CD4-positive, alpha-beta T cell treated with Interleukin-12 subunit alpha and Interleukin-12 subunit beta, for 1 hour (primary cell): ENCODE measurements at places on chromosomes 1 and 21.

DNA sequence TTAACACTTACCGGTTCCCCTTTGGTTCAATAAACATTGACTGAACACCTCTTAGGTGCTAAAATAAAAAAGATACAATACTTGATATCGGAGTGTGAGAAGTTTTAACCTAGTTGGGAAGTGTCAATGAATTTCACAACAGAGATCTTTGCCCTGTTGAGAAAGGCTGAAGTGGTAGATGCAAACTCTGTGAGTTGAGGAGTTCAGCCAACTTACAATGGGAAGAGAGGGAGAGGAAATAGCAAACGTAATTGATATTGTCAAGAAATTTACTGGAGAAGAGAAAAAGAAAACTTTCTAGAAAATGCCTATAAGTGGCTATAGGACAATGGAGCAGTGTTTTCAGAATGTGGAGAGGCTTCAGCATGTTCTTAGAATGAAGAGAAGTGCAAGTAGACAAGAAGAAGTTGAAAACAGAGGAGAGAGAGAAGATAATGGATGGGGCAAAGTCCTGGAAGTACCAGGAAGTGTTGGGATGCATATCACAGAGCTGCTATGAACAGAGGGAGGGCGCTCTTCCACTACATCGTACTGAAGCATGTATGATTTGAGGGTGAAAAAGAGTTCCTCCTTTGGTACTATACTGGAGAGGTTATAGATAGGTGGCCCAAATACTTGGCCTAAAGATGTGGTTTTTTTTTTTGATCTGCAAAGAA, 48.9 kb downstream of the MEF2D start:
- DNase-seq, result no peak

GRCh38 chr1:35171579-35171978, 21.4 kb downstream of the SFPQ start:
- no peak for DNase-seq

- DNase-seq, result no peak
These were observed 16.4 kb downstream of the HMGB4 start for GRCh38 chr1:33880305-33880704.

GRCh38 chr1:174160109-174160473, 771 bp downstream of the RABGAP1L start:
- no peak for DNase-seq

DNA sequence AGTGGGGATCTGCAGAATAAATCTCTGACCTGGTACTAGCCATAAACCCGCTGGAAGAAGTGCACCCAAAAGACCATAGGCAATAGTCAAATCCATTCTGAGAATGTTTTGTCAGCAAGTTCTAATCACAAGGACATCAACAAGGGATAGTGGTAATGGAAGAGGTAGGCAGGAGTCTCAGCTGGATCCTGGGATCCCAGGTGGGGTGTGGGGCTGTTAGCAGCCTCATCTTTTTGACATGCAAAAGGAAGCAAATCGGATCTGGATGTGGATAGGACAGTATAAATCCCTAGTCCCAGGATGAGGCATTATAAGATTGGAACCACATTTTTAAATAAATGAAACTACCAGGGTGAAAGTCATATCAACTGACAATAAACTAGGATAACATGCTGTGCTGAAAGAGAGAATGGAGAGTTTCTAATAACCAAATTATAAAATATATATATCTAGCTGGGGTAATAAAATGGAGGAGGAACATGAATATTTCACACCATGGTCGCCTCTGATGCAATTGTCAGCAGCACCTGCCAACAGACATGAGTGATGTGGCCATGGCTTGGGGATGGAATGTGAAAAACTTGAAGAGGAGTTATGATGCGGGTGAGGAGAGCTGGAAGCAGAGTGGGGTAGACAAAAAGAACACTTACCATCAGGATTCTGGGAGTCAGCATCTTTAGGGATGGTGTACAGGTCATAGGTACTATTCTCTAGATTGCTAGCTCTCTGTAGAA, 23.7 kb upstream of the PEX19 start:
- no peak for DNase-seq

- DNase-seq, result no peak
These were observed 49.5 kb downstream of the TGFBR3 start for GRCh38 chr1:91836331-91837040.

GRCh38 chr1:27416387-27417111, 24.1 kb downstream of the GPR3 start:
- peak; percentile 72 for DNase-seq

- no peak for DNase-seq
These were observed 34.1 kb downstream of the CENPF start for GRCh38 chr1:214637125-214637524.

DNA sequence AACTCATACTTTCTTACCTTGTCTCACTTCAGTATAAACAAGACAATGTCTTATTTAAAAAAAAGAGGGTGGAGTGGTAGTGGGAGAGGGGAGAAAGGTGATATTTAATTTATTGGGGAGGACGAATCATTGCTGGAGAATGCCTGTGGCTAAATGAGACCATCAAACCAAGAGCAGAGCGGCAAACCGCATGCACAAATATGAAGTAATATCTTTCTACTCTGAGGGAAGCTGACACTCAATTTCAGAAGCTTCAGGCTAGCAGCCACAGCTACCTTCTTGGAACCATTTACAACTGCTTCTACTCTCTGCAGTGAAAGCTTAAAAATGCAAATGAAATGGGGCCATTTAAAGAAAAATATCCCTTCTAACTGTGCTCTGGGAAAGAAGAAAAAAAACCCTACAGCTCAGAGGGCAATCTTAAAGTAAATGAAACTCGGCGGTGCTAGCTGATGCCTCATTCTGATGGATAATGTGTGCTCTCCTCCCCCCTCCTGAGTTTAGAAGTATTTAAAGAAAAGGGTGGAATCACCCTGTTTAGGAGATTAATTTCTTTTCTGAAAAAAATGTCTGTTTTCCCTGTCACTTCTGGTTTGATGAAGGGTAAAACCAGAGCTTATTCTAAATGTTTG, 178.2 kb upstream of the CAMK1G start:
- DNase-seq, result no peak

- no peak for DNase-seq
These were observed 11.7 kb upstream of the ECE1 start for GRCh38 chr1:21301794-21302440.
